ENCODE measurements at places on chromosomes 1 and 21.

GRCh38 chr1:192817246-192817645 is 8.4 kb downstream of the RGS2 start:
- no peak for DNase-seq

DNA sequence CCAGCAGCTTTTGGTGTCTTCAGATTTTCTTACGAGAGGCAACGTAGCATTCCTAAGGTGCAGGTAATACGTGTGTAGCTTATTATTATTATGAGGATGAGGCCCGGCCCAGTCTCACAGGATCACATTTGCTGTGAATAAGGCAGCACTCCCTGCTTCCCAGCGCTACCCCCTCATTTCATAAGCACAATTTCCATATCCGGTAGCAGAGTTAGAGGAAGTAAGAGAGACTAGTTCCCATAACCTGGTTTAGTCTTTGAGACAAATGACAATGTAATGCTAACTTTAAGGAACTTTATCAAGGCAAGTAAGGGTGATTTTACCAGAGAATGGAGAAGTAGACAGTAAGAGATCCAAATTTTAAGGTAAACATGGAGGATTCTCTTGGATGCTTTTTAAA is 14.6 kb upstream of the LMO4 start:
- no peak for DNase-seq

DNA sequence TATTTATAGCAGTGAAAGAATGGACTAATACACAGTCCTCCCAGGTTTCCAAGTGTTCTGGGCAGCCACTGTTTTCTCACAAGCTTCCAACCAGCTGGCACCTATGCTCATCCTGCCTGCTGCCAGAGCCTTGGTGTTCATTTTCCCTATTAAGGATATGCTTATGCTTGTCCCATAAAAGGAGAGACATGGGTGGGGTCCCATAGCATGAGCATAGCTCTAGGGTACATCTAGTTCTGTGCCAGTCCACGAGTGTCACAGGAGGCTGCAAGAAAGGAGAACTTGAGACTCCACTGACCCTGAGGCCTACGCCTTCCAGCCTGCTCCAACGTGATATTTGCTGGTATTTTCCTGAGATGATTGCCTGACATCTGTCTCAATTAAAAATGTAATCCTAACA is 192.4 kb upstream of the PTGFR start:
- DNase-seq = no peak

DNA sequence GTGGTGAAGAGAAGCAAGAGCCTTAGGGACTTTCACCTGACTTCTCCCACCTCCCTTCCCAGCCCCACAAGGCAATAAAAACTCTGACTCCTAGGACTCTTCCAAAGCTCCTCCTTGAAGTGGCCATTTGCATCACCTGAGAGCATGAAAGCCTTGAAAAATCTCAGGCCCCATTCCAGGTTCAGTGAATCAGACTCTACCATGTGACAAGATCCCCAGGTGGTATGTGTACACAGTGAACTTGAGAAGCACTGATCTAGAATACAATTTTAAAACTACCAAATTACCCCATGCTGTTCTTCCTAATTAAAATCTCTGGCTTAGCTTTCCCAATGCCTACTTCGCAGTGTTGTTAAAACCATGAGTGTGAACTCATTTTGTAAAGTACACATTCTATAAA is 195.1 kb upstream of the SAMSN1 start:
- no peak for DNase-seq

- no peak for DNase-seq
These were observed 85.5 kb downstream of the VWA5B1 start for GRCh38 chr1:20376171-20376570.

DNA sequence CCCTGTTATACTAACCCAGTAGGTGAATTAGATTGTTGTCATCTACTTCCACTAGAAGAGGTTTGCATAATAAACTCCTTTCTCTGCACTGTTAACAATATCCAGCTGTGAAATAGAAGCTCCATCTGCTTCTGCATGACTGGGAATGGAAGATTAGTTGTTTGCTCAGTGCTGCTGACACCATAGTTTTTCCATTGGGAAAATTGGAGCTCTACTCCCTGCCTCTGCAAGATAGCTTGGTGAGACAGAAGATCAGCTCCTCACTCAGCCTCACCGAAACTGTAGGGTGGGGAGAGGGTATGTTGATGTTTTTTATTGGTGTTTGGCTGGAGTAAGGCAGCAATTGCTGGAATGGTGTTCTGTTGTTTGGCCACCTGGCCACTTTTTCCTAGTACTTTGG is 331.6 kb upstream of the ADAMTS5 start:
- DNase-seq = no peak

DNA sequence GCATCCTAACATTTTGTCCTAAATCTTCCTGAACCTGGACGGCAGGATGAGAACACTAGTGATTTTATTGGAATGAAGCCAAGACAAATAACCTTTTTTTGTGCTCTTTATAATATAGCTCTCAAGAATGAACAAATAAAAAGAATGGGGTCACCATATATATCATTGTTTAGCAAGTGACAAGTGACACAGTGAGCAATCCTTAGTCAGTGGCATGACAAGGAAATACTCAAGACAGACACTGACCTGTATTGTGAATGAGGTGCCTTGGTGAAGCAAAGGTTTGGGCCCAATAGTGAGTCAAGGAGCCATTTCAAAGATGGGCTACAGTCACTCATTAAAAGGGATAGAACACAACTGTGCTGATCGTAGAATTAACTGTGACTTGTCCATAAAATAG is 35.7 kb downstream of the PTGFR start:
- no peak for DNase-seq

DNA sequence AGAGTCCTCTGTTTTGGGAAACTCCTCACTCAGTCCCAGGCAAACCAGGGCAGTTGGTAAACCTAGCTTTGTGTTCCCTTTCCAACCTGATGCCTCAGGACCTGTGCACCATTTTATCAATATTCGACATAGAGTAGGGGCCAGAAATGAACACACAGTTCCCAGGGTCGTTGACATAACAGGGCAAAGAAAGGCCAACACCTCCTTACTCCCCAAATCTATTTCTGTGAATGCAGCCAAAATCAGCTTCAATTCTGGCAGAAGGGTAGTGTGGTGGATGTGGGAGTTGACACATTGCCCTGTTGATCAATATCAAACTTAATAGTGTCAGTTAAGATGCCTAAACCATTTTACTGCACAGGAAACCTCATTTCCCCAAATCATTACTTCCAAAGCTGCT is 104.6 kb upstream of the SPATA6 start:
- no peak for DNase-seq

DNA sequence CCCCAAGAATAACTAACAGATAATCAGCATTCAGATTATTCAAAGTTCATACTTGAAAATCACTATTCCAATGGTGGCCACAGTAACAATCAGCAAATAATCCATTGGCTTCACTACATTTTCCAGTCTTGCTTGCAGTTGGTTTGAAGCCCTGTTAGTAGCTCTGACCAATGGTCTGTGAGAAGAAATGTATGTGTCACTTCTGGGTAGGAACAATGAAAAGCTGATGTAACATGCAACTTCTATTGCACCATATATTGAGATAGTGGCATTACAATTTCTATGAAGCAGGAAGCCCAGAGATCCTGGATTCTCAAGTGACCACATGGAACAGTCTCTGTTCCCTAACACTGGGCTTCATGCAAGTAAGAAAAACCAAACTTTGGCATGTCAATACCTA is 250.9 kb upstream of the DAB1 start:
- no peak for DNase-seq

DNA sequence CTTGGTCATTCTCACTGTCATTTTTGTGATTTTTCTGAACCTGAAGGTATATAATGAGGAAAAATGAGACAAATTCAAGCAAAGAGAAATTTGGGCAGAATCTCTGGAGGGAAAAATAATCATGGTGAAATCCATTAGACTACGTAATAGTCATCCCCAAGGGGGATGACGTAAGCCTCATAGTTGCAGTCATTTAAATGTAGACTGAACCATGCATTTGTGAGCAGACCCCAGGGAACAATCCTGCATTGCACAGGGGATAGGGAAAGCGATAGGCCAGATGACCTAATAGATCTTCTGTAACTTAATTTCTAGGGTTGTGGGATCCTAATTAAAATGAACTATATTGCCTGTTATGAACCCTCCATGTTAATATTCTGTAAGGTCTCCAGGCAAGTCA is 167.4 kb upstream of the C1orf21 start:
- no peak for DNase-seq

DNA sequence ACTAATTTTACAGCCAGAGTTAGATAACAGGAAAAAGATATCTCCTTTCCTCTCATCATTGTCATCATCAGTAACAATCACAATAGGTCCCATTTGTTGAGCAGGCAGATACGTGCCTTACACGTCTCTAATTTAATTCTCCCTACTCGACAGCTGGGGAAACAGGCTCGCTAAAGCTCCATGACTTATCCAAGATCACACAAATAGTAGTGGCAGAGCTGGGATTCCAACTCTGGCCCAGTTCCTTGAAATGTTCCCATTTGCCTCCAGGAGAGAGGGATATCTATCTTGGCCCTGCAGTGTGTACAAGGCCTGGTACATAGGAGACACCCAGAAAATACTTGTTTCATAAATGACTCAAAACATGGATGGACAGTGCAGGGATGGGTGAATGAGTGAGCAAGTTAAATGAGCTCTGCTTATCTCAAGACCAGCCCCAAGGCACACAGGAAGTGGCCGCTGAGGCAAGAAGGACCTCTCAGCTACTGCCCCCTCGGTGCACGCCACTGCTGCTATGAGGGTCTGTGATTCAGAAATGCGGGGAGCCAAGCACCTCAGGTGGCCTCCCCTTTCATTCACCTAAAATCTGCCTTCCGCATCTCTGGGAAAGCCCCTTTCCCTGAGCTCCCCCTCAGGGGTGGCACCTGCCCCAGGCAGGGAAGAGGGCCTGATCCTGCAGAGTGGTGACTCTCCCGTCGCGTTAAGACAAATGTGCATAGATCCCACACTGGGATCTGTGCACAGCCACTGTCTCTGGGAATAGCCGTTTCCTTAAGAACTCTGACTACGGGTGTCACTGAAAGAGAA is 3.6 kb downstream of the KCNN3 start:
- DNase-seq = no peak

DNA sequence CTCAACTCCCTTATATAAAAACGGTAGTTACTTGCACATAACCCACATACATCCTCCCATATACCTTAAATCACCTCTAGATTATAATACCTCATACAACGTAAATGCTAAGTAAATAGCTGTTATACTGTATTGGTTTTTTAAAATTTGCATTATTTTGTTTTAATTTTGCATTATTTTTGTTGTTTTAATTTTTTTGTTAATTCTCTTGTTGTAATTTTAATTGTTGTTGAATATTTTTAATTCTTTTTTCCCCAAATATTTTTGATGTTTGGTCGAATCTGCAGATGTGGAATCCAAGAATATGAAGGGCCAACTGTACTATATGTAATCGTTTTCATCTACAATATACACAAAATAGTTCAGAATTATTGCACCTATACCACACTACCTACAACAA is 23.5 kb upstream of the ACTA1 start:
- no peak for DNase-seq

DNA sequence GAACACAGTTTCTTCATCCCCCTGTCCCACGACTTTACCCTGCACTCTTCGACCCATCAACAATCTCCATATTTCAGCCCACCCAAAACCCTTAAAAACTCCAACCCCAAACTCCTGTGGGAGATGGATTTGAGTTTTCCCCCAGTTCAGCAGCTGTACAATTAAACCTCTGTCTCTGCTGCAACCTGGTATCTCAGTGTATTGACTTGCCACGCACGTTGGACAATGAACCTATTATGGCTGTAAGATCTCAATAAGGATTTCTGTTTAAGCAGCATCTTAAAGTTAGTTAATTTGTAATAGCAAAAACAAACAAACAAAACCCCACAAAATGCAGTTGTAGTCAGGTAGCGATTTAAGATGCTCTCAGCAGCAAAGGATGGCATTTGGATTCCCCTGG is 119.1 kb downstream of the TGFBR3 start:
- no peak for DNase-seq

DNA sequence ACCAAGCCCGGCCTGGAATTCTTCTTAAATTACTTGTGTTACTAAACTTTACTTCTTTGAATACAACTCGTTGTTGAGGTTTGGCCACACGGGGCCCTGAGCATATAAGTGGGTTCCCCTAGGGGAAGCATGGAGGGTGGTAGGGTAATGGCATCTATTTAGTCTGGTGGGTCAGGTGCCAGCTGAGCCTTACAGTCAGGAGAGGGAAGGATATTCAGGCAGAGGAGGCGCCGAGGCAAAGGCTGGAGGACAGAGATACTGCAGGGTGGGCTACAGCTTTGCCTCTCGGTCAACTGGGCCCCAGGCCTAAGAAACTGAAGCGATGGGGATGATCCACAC is 424 bp upstream of the NECAP2 start:
- no peak for DNase-seq

- no peak for DNase-seq
These were observed 96.0 kb upstream of the BTG3 start for GRCh38 chr21:17708522-17709265.

DNA sequence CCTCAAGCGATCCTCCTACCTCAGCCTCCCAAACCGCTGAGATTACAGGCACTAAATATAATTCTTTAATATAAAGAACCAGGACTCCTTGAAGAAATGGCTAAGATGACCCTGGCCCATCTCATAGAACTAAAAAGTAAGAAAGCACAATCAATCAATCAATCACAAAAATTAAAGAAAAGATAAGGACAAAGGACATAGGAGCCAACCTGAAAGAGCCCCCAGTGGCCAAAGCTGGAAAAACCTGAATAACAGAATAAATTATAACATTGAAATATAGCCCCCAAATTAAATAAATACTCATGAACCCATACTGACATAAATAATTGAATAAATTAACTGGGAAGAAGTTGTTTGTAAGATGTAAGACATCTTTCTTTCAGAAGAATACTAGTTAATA is 8.9 kb downstream of the NUP210L start:
- no peak for DNase-seq

- no peak for DNase-seq
These were observed 112.8 kb downstream of the LIPI start for GRCh38 chr21:14097881-14098499.

DNA sequence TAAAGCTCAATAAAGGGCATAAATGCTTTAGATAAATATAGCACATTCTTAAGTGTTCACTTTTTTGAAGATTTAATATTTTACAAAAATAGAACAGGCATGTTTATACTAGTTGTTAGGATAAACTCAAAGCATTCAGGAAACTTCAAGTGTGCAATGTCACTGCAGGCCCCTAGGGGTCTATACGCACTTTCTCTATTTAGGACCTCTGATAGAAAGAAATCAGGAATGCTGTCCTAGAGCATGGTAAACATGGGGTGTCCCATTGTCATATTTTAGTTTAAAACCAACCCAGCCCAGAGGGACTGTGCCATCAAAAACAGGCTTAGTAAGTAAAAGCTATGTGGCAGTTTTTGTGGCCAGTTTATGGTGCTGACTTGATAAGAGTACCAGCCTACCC is 102.2 kb downstream of the BARHL2 start:
- no peak for DNase-seq

GRCh38 chr1:169392406-169392805 is 24.4 kb downstream of the BLZF1 start:
- DNase-seq = no peak

DNA sequence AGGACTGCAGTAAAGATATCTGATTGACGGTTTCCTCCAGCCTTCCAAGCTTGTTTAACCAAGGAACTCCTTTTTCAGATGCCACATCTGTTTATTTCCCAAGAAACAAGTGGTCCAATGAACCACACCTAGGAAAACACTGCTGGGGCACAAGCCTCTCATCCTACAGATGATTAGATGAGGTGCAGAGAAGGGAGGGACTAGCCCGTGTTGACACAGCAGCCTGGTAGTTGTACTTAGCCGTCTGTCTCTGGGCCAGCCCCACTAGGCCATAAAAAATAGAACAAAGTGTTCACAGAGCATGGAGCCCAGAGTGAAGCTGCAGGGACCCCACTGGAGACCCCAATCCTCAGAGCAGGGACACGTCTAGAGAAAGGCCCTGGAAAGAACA is 32.1 kb downstream of the LRP8 start:
- no peak for DNase-seq

- no peak for DNase-seq
These were observed 23.2 kb downstream of the C1orf94 start for GRCh38 chr1:34199927-34200326.

Data from T-helper 9 cell (primary cell).